Kasumi-1 (cell line): ENCODE measurements at places on chromosomes 2 and 18.

DNA sequence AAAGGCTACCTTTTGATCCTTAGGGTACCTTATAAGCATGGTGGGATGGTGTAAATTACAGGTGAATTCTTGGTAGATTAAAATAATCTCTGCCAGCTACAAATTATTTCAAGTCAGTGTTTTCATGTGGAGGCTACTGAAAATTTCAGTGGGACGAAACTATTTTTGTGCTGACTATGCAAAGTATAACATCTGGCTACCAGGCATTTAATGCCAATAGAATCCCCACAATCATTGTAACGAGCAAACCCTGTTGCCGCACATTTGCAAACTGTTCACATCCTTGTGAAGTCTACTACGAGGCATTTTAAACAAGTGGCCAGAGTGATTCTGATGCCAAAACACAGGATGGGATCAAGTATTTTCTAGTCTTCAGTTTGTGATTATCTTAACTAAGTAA is 48.1 kb upstream of the SDC1 start:
- no peak for DNase-seq

- no peak for DNase-seq
Observed at GRCh38 chr2:33144243-33144642, 197.5 kb downstream of the LTBP1 start.

DNA sequence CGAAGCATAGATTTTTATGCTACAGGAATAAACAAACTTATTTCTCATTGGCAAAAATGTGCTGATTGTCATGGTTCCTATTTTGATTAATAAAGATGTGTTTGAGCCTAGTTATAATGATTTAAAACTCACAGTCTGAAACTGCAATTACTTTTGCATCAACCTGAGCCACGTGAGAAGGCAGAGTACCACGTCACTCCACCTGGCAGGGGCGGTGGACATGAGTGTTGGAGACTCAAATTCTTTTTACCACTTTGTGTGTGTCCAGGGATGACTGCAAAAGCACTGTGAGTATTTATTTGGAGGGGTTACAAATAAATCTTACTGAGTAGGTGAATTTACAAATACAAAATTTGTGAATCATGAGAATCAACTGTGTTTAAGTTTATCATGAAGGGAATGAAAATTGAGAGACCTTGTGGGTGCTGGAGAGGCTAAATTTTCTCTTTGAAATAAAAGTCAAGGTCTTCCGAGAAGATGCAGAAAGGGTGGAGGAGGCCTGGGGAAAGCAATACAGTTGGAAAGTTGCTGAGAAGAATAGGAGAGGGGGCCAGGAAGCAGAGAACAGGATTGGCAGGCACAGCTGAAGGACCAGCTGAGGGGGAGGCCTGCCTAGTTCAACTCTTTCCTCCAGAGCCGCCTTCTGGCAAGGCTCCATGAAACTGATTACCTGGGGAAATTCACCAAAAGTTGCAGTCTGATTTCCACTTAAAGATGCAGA is 316.4 kb downstream of the MYCN start:
- no peak for DNase-seq

- DNase-seq: peak; percentile 52
Observed at GRCh38 chr2:166057370-166058164, 70.3 kb downstream of the SCN1A start.

- DNase-seq: no peak
Observed at GRCh38 chr2:70975237-70975636, 3.2 kb upstream of the ANKRD53 start.

DNA sequence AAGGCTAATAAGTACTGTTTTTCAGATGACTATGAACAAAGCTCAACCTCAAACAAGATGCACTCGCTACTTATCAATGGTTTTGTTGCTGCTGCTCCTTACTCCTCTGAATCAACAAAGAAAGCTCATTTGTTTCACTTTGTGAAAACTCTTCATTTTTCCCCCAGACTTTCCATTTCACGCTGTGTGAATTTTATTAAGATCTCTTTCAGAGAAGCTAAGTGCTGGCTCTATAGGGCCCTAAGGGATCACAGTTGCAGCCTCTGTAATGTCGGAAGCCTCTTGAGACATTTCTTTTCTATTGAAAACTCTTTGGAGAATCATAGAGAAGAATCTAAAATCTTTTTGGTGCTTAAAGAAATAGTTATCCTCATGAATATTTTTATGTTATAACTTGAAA is 209.8 kb downstream of the CD226 start:
- DNase-seq: no peak

GRCh38 chr2:131093696-131094462 is 619 bp upstream of the FAM168B start:
- peak; percentile 68 for DNase-seq

GRCh38 chr18:60277855-60278480 is 94.6 kb downstream of the MC4R start:
- DNase-seq: no peak

DNA sequence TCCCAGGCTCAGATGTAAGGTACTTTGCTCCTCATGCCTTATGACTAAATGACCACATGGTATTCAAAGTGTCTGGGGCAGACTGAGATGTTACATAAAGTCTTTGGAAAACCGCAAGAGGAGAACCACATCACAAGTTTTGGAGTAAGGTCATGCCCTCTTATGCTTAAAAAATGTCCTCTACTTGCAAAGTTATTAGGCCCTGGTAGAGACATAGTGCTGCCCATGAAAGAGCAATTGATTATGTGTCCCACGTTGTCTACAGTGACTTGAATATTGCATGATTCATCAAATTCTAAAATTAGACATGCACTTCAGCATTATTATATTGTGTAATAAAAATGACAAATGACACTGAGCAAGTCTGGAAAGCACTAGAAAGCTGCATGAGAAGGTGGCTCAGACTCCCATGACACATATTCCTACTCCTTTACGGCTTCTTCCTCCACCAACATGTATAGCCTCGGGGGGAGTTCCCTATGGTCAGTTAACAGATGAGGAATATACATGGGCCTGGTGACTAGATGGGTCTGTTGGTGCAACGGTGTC is 602.6 kb upstream of the VRK2 start:
- no peak for DNase-seq

GRCh38 chr2:212539072-212539880 is 674 bp upstream of the ERBB4 start:
- no peak for DNase-seq

- DNase-seq: peak; percentile 63
Observed at GRCh38 chr2:129233751-129234406, 745.6 kb upstream of the RAB6C start.

DNA sequence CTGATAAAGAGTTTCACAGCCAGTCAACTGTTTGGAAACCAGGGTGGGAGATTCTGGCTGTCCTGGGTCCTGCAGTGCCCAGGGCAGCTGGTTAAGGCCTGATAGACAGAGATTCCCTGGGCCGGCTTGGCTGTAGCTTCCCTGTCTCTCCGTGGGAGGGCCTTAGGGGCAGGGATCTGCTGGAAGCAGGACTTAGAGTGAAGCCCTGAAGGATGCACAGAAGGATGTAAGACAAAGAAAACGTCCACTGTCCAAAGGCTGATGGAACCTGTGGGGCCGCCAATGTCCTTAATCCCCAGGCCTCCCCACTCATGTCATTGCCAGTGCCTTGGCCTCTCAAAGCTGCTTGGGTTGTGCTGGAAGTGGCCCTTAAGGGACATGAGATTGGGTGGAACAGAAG is 33.0 kb downstream of the MROH2A start:
- no peak for DNase-seq

GRCh38 chr2:170681311-170681710 is 33.8 kb upstream of the SP5 start:
- no peak for DNase-seq

GRCh38 chr2:15642011-15642814 is 50.5 kb downstream of the DDX1 start:
- DNase-seq: no peak

- DNase-seq: no peak
Observed at GRCh38 chr18:671405-671804, 14.0 kb downstream of the TYMS start.

DNA sequence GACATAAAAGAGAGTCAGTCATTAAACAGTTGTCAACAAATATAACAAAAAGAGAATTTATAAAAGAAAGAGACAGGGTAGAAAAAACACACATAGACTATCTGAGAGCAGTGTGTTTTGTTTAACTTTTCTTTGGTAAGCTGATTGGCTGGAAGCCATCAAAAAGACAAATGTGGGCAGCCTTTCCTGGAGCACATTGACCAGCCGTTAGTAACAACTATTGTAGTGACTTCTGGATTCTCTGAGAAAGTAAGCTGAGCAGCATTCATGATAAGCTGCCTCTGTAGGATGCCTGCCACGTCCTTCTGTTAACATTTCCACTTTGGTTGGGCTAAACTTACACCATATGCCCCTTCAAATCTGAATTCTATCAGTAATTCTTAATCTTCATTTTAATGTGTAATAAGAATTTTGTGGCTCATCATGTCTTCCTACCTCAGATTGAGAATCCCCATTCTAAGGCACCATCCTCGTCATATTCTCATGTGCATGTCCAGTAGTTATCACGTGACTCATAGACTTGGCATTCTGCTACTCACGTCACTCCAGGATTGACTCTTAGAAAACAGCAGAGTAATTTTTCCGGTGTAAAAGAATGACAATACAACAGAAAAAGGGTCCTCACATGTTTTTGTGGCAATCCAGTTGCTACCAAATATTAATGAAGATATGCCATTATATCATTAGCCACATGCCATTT is 43.4 kb upstream of the DNAJC10 start:
- no peak for DNase-seq

DNA sequence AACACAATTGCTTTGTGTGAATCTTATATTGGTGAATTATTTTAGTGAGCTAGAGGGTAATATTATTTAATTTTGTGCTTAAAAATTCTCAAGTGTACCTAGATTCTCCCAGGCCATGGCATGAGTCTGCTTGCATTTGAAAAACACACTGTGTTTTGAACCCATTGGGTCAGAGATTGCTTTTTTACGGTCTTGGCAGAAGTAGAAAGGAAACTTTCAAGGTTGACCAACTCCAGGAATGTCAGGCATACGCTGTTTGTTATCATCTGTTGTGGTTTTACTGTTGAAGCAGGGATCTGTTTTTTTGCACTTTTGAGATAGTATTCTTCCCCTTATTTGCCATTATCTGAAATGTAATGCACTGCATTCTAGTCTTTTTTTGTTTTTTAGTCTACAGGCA is 377.4 kb downstream of the RPRM start:
- DNase-seq: no peak

DNA sequence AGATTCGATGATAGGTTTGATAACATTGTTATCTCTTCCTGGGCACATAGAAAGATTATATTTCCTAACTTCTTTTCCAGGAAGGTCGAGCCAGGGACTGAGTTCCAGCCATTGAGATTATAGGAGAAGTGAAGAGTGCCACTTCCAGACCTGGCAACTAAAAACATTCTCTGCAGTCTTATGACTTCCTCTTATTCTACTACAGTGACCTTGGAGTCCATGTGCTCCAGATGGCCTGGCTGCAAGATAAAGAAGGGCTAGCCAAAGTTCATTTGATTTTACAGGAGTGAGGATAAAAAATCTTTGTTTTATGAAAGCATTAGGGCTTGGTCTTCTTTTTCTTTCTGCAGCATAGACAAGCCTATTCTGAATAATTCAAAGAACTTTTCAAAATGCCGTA is 363.0 kb downstream of the FSIP2 start:
- peak; percentile 11 for DNase-seq

DNA sequence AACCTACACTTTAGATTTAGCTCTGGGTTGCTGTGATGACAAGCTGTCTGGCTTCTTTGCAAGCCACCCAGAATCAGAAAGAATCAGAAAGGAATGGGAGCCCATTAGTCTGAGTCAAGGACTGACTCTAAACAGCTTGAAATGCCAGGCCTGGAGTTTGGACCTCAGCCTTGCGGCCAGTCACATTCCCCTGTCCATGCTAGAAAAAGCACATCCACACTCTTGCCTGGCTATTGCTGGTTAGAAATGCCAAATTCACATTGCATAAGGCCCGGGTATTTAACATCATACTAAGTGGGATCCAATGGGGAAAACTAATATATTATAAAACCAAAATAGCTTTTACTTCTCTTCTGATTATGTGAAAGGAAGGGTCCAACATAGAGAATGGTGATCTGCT is 756.8 kb upstream of the KLHL29 start:
- no peak for DNase-seq

GRCh38 chr2:28606986-28607441 is 111.2 kb downstream of the PLB1 start:
- peak; percentile 31 for DNase-seq

- no peak for DNase-seq
Observed at GRCh38 chr2:101858910-101859309, 132.8 kb upstream of the IL1R2 start.

- no peak for DNase-seq
Observed at GRCh38 chr2:46381263-46381849, 84.1 kb downstream of the EPAS1 start.

DNA sequence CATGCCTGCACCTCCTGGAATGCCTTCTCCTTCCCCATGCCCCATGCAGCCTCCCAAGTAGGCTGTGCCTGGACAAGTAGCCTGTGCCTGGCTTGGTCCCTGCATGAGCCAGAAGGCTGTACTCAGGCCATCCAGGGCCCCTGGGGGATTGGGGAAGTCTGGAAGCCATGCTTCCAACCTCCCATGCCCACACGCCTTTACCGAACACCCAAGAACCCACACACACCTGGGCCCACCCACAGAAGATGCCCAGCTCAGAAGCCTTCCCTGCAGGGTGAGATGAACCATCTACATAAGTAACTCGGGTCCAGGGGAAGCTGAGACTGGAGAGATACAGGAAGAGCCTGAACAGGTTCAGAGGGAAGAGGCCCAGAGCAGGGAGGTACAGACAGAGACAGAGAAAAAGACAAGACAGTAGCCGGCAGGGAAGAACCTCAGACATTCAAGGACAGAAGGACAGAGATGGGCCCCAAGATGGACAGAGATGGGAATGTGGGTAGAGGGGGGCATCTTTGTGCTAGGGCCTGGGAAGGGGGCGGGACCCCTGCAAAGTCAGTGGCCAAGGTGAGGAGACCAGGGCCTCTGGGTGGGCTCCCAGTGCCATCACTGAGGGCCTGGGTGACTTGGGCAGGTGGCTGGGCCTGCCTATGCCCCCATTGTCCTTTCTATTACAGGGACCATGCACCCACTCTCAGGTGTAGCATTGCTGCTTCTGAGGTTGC is 4.3 kb downstream of the BIN1 start:
- DNase-seq: no peak

- DNase-seq: no peak
Observed at GRCh38 chr2:187774551-187775071, 220.4 kb upstream of the TFPI start.

DNA sequence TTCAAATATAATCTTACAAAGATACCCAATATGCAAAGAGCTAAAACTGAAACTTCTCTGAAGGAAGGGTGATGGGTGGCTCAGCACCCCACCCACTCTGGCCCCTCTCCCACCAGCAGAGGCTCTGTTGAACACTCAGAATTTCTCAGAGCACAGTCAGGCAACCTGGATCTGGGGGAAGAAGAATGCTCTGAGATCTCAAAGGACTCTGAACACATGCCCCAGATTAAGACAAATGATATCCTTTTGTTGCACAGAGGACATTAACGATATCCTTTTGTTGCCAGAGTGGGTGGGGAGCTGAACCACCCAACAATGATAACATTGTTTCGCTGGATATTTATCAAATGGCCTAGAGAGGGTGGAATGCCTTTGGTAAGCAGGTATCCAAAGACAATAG is 104.8 kb downstream of the LBH start:
- DNase-seq: no peak

- no peak for DNase-seq
Observed at GRCh38 chr18:15005313-15006130, 257.6 kb downstream of the ANKRD30B start.

GRCh38 chr18:79962835-79963657 is 1.4 kb upstream of the HSBP1L1 start:
- DNase-seq: no peak
